ENCODE measurements at places on chromosomes 1 and 21. TPM values are rescaled to one million over a fixed set of nuclear protein-coding genes. Genes with fewer than 3 reads are reported as not detected.

- no peak for DNase-seq
These were observed 40.6 kb downstream of the TRIM62 start for GRCh38 chr1:33141216-33141615.

AMY1A gene
- total RNA-seq, result not detected

- DNase-seq, result no peak
These were observed 9.3 kb downstream of the EFHD2 start for GRCh38 chr1:15418806-15419515.

GRCh38 chr1:168613038-168613451 is 36.6 kb downstream of the XCL1 start:
- DNase-seq, result no peak

FTCD gene
- total RNA-seq, result not detected

- DNase-seq, result no peak
These were observed 31.4 kb downstream of the FAAP20 start for GRCh38 chr1:2163205-2163604.

SPRR1B gene
- total RNA-seq, result not detected

DNA sequence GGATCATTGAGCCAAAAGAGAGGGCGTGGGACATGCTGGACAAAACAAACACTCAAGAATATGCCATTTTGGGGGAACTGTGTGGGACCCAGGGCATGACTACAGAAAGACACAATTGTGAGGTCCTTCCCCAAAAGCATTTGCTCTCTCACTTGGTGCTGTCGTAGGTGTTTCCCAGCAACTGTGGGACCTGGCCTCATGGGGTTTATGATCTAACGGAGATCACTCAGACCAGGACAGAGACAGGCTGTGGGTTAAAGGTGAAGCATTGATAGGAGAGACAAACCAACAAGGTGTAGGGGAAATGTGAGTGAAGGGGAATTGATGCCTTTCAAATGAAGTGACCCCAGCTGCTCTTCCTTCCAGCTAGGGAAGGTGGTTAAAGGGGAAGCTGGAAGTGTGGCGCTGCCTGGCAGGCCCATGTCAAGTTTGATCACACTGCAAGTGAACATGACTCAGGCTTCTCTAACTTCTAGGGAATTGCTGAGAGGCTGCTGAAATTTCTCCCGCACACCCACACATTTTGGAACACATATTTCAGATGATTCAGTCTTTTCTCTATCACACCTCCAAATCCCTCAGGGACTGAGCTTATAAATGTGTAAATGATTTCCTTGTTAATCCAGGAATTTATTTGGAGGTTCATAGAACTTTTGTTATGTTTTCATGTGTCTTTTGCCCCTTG is 30.2 kb downstream of the TRAF5 start:
- no peak for DNase-seq

- peak; percentile 21 for DNase-seq
These were observed 39.7 kb downstream of the PALMD start for GRCh38 chr1:99685516-99686180.

DNA sequence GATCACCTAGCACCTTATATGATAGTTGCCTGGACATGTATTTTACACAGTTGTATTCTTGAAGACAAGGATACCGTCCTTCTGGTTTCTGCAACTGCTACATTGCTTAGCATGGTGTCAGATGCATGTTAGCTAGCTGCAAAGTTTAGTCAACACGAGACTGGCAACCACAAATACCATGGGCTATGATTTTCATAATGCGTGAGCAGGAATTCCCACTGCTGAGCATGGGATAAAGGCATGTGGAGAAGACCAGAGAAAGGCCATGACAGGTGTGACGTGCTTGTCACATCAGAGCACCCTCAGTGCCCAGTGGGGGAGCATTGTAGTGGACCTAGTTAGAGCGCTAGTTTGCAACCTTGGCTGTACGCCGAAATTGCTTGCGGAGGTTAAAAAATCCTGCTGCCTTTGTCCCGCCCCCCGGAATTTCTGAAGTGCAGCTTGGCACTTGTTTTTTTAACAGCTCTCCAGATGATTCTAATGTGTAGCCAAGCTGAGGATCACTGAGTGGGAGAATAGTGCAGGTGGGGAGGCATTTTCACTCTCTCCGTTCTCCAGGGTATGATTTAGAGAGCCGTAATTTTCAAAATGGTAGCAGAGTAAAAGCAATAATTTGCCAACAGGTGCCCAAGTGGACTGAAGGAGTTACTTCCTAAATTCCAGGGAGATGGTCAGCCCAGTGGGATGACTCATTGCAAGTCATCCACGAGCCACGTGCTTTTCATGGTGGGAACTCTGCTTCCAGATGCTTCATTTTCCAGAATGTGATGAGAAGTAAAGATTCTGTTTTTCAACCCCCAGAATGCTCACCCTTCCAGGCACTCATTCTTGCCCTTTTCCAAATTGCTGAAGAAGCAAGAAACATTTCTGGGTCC is 81.0 kb downstream of the CNIH3 start:
- DNase-seq, result no peak

- no peak for DNase-seq
These were observed 647.9 kb upstream of the CAMK1G start for GRCh38 chr1:208935517-208936187.

- no peak for DNase-seq
These were observed 25.0 kb downstream of the WNT4 start for GRCh38 chr1:22117851-22118250.

DNA sequence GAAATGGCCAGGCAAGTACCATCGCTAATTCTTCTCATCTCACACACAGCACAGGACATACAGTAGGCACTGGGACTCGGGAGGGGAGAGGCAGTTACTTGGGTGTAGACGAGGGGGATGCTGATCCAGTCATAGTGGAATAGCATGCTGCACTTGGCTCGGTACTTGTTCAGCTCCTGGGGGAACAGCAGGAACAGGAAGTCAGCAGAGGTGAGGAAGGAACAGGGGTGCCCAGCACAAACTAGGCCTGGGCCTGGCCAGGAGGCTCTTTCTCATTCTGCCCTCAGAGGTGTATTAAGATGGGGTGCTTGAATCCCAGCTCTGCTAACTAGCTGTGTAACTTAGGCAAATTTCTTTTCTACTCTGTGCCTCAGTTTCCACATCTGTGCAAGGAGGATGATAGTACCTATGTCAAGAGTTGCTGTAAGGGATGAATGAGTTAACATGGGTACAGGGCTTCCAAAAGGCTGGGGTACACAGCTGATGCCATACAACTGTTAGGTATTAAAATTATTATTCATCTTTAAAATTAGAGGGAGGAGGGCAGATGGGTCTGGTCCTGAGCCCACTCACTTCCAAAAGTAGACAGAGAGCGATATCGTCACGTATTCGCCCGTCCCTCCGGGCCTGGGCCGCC is 2.4 kb downstream of the BEST4 start:
- no peak for DNase-seq

DNA sequence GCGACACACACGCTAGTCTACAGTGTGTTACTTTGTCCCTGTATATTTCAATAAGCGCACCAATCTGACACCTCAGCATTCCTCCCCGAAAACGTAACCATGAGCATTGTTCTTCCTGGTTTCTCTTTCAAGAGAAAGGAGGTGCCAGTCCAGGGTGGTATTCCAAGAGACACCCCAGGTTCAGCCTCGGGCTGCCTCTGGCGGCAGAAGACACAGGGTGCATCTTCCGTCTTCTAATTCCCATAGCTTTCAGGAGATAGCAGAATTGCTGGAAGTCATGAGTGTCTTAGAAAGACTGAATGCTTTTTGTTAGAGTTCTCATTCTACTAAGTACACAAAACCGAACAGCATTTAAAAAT is 15.9 kb upstream of the RGS8 start:
- DNase-seq, result no peak

RSPH1 gene
- 0.32 TPM for total RNA-seq

DNA sequence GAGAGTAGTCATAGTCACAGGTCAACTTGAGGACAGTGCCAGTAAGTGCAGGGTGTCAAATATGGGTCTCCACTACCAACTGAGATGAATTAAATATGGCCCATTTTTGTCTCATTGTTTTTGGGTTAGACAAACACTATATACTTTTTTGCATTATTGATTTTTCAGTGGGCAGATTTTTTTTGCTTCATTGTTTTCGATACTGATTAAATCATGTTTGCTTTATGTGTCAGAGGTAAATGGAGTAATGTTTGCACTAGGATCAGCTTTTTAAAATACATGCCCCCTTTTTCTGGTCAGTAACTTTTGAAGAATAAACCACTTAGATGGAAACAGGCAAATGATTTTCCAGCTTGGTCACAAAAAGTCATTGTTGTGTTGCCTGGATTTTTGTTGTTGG is 199.0 kb downstream of the USH2A start:
- DNase-seq, result no peak

TSHB gene
- total RNA-seq, result not detected

PKP1 gene
- 0.04 TPM for total RNA-seq

DNA sequence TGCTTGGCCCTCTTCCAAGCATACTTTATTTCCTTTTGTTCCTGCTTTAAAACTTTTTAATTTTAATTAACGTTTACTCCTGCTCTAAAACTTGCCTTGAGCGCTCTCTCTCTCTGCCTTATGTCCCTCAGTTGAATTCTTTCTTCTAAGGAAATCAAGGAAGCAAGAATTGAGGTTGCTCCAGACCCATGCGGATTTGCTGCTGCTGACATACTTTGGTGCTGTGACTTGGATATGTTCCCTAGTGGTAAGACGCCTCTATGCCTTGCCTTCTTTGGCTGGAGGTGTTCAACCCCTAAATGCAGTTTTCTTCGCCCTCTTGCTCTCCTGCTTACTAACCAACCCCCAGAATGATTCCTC is 148.1 kb downstream of the ADSS2 start:
- DNase-seq, result no peak

- DNase-seq, result no peak
These were observed 116.5 kb downstream of the TMEM53 start for GRCh38 chr1:44557778-44558177.

- no peak for DNase-seq
These were observed 63.3 kb downstream of the TNR start for GRCh38 chr1:175679981-175680652.

- peak; percentile 42 for DNase-seq
These were observed 8.9 kb downstream of the SLAMF1 start for GRCh38 chr1:160637821-160638539.

DNA sequence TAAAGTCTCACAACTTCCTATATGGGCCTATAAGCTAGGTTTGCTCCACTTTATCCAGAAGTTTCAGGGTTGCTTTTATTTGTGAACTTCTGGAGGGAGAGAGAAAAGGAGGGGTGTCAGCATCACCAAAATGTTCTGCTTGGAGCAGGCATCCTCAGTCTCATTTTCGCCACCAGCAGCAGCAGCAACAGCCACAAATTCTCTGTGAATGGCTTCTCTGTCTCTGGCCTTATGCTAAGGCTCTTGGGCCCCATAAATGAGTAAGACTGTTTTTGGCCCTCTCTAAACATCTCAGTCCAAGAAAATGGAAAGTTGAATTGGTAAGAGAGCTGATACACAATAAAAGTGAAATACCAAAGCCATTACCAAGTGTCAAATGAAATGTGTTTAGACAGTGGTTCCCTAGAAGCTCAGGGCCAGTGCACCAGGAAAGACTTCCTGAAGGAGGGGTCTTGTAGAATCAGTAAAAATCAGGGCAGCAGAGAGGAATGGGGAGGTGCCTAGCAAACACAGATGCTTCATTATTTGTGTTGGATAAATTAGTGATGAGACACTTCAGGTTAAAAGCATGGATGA is 53.0 kb upstream of the SPATA6 start:
- DNase-seq, result no peak

UBE2G2 gene
- total RNA-seq, result 115 TPM

DNA sequence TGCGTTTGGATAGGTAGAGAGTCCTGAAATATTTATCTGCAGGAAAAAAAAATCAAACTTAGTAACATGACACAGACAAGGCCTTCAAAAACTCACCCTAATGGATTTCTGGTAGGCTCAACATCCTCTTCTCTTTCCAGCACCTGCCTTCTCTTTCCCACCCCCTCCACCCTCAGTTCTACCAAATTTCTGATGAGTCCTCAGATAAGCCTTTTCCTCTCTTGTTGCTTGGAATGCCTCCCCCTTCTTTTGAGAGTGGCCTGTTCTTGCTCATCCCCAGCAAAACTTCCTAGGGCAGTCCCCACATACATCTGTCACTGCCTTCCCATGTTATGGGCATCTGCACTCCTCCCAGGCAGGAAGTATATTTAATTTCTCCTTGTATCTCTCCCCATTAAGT is 7.6 kb upstream of the LBR start:
- no peak for DNase-seq

DNA sequence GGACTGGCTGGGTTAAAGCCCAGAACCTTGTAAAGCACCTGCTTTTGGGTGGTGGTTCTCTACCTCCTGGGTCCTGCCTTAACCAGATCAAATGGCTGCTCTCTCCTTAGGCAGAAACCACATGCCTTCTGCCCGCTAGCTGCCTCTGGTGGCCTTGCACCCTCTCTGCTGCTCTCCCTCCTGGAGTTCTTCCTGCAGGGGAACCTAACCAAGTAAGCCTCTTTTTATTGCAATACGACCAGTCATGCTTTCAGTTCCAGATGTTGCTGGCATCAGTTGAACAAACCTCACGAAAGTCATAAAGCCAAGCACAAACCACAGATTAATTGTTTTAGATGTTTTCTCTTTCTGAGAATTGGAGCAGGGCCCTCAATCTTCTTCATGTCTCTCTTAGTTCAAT is 118.9 kb downstream of the GDAP2 start:
- no peak for DNase-seq

GRCh38 chr1:25528881-25529517 is 14.4 kb upstream of the LDLRAP1 start:
- no peak for DNase-seq

TP73 gene
- total RNA-seq, result 0.58 TPM

GRCh38 chr1:213858581-213858980 is 129.2 kb upstream of the PROX1 start:
- DNase-seq, result no peak

XCL1 gene
- total RNA-seq, result 86.0 TPM

COL8A2 gene
- 1.9 TPM for total RNA-seq

GRCh38 chr1:246631426-246631825 is 65.2 kb downstream of the CNST start:
- DNase-seq, result no peak

ASAP3 gene
- total RNA-seq, result 2.2 TPM

LMX1A gene
- total RNA-seq, result not detected

ACKR1 gene
- not detected for total RNA-seq

- peak; percentile 40 for DNase-seq
These were observed 1.4 kb upstream of the SSBP3 start for GRCh38 chr1:54407404-54408146.

DNA sequence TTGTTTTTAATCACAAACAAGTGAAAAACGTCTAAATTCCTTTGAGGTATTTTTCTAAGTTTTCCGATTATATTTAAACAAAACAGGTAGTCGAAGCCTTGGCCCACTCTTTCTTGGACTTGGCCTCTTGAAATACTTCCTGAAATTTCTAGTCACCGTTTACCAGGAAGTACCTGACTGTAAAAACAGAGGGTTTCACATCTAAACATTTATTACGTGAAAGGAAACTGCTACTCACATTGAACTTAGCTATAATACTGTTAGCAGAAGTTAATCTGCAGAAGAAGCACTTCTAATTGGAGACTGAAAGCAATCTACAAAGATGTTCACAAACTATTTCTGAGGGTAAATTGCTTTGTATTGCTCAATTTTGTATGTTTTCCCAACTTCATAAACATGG is 526.0 kb upstream of the ADGRL4 start:
- DNase-seq, result no peak

GRCh38 chr1:233356705-233356987 is 29.1 kb downstream of the MAP3K21 start:
- DNase-seq, result no peak

S100A5 gene
- 1.2 TPM for total RNA-seq

TLR5 gene
- 0.38 TPM for total RNA-seq

All from activated naive CD8-positive, alpha-beta T cell treated with anti-CD3 and anti-CD28 coated beads for 36 hours (primary cell).